ENCODE measurements at places on chromosomes 12 and 14.

DNA sequence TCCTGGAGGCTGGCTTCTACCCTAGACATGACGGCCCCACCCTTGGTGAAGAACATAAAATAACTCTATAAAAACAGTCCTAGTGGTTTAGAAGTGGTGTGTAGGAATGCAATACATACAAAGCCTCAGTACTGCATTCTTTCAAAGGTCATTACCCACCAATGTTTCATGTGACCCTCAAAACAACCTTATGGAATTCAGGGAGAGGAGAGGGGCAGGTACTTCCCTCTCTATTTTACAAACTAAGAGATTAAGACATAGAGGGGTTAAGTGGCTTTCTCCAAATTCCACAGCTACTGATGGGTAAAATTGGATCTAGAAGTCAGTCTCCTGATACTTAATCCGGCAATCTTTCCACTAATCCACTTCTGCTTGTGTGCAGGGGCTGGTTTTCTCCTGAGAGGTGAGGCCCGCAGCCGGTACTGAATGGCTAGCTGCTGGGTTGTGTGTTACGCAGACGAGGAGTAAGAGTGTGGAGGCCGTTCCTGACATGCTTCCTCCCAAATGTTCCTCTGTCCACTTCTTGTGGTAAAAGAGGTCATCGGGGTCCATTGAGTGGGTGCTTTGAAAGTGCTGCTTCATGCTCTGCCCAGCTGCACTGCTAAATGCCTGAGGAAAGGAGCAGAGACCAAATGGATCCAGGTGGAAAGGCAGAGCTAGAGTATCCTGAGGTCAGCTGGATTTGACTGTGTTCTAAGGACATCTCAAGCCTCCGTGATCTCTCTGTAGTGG, 16.2 kb downstream of the SLC7A8 start:
- no peak for DNase-seq

DNA sequence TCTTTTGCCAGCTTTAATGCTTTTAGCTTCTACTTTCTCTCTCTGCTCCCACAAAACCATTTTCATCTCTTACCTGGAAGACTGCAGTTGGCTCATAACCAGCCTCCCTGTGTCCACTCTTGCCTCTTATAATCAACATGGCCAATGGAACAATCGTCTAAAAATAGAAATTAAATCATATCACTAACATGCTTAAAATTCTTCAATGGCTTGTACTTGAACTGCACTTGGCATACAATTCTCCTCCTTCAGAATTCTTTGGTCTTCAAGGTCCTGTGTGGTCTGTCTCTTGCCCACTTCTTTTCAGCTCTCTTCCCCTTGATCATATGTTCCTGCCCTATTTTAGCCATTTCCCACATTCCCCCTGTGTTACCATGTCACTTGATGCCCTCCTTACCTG, 342.2 kb downstream of the ATP23 start:
- no peak for DNase-seq

DNA sequence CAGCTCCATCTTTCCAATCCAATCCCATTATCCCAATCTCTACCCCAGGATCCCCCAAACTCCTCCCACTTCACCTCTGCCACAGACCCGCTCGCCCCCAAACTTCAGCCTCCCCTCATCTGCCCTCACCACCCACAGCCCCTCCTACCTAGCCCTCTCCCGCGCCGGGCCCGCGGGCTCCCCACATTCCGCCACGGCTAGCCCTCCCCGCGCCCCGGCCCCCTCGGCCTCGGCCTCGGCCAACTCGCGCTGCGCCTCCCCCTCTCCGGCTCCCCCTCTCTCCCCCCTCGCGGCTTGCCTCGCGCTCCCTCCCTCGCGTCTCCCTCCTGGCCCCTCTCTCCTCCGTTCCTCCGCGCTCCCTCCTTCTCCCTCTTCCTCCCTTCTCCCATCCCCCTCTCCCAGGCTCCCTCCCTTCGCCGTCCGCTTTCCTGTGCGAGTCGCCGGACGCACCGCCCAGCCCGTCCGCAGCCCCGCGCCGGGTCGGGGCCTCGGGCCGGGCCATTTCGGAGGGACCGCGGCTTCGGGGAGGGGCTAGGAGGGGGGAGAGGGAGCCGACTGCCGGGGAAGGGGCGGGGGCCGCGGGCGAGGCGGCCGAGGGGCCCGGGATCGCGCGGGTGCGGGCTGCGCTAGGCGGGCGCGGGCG, at the start of gene ATN1:
Gene ATN1 (plus strand): TSS at position 581 of the 643 bp plus-strand sequence. CDS start 6,043 bp downstream, outside the sequence.
- DNase-seq, result peak; percentile 82

DNA sequence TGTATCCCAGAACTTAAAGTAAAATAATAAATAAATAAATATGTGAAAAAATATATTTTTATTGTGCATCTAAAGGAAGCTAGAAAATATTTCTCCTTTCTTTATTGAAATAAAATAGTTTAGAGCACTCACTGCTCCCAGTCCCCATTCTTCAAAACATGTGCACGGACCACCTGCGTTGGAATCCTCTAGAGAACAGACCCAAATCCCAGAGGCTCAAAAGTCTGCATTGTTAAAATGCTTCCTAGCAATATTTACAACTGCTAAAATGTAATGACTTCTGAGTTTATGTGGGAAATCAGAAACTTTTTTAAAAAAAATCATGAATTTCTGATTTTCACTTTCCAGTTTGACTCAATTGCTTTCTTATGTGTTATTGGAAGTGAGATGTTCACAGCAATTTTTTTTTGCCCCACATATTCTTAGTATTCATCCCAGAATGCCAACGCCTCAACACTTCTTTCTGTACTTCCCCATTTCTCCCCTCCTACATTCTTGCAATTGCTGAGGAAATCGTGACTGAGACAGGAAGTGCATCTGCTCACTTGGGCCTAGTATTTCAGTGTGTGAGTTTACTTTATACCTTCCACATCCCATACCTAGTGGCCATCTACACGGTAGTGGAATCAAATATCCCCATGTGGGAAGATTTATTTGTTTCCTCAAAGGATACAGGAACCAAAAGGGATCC, 116.0 kb upstream of the FLRT2 start:
- DNase-seq, result no peak

DNA sequence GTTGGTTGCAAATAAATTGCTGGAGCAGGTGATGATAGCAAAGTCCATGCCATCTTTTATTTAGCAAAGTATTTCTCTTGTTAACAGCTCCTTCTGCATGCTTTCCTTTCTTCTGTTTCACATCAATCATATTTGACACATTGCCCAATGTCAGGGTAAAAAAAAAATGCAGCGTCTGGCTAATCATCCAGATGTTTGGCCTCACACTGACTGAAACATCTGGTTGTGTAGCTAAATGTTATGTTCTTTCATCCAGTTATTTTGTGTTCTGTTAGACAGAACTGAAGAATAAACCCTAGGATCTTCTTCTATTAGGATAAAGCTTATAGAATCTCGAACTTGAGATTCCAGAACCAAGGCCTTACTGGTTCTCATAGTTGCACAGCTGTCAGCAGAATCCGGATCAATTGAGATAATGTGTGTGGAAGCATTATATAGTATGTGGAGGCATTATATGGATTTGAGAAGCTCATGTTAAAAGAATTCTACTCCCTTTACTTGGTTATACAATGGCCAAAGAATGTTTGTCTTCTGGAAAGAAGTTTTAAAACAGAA, 859.2 kb downstream of the DIO2 start:
- DNase-seq, result no peak

DNA sequence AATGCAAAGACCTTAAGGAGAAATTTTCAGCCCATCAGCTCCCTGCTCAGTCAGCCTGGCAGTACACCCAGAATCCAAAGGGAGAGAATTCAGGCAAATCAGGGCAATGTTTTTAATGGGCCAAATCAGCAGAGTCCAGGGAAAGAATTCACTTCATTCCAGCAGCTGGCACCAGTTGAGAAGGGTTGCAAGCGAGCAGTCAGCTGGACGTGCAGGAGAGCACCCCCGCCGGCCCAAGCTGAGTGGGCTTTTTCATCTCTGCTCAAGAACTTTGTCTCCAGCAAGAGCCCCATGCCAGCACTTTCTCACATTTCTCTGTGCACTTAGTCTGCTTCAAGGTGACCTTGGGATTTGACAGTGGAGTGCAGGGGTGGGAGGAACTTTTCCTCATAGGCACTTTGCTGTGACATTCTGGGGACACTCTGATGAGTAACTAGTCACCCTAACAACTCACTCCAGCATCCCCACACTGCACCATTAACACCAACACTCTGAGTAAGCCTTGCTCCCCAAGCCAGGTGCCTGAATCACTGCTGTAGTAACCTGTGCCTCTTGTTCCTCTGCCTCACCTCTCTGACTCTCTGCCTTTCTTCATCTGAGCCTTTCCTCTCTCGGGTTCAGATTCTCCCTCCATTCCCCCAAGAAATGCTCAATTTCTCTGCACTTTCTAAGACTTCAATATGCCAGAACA, 2.2 kb downstream of the ENDOU start:
- DNase-seq, result no peak

DNA sequence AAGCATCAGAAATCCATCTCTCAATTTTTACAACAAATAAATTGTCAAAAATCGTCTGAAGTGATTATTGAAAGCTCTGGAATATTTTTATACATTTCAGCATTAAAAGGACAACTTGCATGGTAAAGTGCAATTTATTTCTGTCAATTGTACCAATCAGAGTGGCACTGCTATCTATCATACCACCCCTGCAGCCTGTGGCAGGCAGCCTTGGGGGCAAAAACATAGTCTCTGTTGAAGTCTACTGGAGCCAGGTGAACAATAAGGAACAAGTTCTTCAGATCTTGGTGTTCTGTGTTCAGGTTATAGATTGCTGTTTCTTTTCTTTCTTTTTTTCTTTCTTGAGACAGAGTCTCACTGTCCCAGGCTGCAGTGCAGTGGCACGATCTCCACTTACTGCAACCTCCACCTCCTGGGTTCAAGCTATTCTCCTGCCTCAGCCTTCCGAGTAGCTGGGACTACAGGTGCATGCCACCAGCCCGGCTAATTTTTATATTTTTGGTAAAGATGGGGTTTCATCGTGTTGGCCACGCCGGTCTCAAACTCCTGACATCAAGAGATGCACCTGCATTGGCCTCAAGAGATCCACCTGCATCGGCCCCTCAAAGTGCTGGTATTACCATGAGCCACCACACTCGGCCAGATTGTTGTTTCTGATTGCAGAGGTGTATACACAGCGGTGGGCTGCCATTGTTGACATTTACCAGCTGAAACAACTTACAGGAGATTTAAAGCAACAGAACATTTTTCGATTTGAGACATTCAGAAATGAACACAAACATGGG, 629.6 kb downstream of the SLC16A7 start:
- no peak for DNase-seq

GRCh38 chr12:132415327-132416120, 74.4 kb upstream of the FBRSL1 start:
- no peak for DNase-seq

GRCh38 chr14:71711619-71712018, 220.6 kb upstream of the RGS6 start:
- peak; percentile 93 for DNase-seq

DNA sequence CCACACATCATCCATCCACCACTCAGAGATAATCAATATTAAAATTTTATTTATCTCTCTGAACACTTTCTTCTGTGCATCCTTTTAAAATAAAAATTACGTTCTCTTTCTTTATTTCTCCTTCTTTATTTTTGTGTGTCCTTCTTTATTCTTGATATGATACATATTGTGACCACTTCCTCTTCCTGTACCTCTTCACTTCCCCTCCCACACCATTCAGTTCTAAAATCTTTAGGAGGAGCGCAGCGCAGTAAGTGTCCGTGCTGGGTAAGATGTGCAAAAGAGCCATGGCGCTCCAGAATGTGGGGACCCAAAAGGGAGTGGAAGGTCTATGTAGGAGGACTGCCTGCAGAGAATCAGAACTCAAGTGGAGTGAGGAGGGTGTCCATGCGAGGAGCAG, 256.7 kb downstream of the ITPR2 start:
- no peak for DNase-seq

DNA sequence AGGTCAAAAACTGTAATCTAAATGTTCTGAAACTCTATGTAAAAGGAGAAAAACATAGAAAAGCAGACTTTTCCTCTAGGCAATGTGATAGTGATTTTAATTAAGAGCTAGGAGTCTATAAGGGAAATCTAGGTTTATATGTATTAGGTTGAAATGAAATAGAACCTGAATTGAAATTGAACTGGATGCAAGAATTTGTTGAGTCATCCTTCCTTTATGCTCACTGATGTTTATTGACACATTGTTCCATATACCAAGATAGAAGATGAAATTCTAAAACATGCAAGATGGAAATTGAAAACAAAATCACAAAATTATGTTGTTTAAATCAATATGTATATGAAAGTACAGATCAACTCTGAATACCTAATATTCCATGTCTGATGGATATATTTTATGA, 170.4 kb upstream of the FLRT2 start:
- no peak for DNase-seq

DNA sequence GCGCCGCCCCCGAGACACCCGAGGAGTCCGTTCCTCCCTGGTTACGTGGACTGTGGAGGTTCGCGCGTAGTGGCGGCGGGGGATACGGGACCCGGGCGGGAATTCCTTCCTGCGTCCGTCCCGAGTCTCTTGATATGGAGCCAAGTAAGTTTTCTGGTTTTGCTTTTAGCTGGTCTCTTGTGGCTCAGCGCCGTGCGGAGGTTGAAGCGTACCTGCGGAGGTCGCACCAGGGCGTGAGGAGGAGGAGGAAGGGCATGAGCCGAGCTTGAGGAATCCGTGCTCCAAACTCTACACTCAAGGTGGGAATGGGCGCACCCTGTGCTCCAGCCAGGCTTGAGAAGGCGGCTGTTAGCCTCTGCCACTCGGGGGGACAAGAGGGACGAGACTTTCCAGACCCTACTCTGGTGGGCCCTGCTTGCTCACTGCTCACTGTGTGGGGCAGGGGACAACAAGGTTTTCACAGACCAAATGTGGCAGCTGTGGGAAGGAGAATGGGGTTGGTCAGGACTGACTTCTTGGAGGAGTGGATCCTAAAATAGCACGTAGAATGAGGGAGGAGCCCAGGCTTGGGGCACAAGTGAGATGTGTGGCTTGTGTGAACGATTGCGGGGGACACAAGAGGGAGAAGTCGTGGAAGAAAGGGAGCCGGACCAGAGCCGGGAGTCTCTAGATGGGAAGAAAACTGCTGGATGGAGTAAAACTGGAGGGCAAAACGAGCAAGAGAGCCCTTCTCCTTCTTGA, 577 bp downstream of the ATG101 start:
- DNase-seq, result no peak

DNA sequence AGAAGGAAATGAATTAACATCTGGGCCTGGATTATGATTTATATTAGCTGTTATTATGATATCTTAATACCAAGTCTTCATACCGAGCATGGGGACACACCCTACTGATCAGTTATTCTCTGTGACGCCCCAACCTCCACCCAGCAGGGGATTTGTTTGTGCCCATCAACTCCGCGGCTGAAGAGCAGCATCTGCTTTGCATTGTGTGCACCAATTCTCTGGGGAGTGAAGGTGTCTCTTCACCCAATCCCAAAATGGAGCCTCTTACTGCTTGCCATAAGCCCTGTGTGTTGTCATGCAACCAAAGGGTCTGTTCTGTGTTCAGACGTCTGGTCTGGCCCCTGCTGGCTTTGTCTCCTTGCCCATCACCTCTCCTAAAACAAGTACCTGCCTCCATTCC, 25.4 kb downstream of the DHRS2 start:
- no peak for DNase-seq

- DNase-seq, result no peak
Observed at GRCh38 chr14:78356391-78356790, 186.2 kb downstream of the NRXN3 start.

GRCh38 chr12:12015073-12015685, 55.6 kb upstream of the BCL2L14 start:
- DNase-seq, result no peak
